ENCODE measurements at places on chromosomes 7 and 10.

DNA sequence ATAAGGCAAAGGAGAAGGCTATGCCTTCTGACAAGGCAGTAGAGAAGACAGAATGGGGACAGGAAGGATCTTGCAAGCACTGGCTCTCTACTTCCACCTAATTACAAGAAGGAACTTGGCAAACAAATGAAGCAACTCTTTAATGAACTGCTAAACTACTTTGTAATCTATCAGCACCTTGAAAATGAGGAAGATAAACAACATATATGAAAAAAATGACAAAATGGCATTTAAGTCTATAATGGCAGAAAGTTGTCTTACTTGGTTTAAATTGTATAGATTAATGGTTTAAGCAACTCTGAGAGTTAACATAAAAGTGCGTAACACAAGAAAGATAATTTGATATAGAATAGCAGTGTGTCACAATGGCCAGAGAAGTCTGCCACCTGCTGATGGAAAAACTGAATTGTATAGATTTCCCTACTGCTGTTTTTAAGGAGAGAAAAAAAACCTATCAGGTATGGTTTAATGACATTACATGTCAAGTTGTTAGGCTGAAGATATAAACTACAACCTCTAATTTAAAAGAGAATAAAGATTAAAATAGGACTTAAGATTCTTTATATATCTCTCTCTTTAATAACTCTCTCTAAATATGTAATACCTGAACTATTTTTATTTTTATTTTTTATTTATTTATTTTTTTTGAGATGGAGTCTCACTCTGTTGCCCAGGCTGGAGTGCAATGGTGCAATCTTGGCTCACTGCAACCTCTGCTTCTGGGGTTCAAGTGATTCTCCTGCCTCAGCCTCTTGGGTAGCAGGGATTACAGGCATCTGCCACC, 11.8 kb downstream of the NT5C3A start:
- H3K4me3 ChIP-seq = no peak overlapping the region
- DNase-seq = peak; percentile 44
- peaks cover 18% of the 10 kb centered on the region for H3K4me1 ChIP-seq
- no peak overlapping the region for H3K27ac ChIP-seq
- no peaks in the 10 kb centered on the region for H3K27me3 ChIP-seq
- no peaks in the 10 kb centered on the region for H3K36me3 ChIP-seq

DNA sequence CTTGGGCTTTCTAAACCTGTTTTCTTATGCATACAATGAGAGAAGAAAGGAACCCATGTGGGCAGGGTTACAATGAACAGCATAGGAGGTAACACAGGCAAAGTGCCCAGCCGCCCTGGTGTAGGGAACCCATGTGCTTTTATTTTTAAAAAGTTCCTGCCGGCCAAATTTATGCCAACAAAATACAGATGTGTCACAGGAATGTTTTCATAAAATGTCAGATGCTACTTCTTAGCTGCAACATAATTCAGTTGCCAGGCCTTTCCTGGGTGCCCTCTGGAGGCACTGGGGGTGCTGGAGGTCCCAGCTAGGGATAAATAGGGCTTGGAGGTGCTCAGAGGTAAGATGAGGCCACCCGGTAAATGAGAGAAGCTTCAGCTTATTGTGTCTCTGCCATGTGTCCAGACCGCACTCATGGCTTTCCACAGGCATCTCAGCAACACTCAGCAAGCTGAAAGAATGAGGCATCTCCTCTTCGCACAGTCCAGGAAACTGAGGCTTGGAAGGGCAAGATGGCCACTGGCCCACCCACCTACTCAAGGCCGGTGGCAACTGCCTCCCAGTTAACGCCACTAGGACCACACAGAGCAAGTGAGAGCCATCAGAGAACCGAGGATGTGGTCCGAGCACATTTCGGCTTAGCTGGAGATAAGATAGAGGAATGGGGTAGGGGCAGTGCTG, 58.3 kb downstream of the CPXM2 start:
- no peak overlapping the region for H3K27ac ChIP-seq
- H3K4me3 ChIP-seq = no peak overlapping the region
- no peaks in the 10 kb centered on the region for H3K27me3 ChIP-seq
- H3K4me1 ChIP-seq = no peaks in the 10 kb centered on the region
- H3K36me3 ChIP-seq = no peaks in the 10 kb centered on the region

DNA sequence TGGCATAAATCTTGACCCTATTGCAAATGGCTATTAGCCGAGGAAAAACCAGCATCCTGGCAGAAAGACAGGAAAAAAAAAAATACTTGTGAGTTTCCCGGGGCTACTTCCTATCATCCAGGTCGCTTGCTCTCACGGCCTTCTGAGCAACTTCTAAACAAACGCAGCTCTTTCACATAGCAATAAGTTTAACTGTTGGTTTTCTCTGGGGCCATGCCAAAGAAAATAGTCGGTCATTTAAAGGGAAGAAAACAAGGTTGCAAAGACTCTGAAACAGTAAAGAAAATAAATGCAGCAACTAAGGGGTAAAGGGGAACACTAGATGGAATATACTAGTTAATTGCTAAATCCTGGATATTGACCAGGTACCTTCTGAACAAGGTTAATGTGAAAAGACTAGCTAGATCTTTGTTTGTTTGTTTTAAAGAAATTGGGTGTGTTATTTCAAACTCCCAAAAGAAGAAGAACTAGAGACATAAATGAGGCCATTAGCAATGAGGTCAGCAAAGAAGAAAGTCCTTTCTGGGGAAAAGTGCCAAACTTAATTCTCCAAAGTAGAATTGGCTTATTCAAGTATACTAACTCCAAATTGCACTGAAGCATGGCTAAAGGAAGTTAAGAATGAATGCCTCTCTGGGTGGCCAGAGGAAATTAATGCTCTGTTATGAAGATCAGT, 54.2 kb downstream of the SLC39A12 start:
- no peaks in the 10 kb centered on the region for H3K27me3 ChIP-seq
- H3K36me3 ChIP-seq = no peaks in the 10 kb centered on the region
- no peak overlapping the region for H3K27ac ChIP-seq
- no peak for DNase-seq
- H3K4me1 ChIP-seq = no peaks in the 10 kb centered on the region

GRCh38 chr10:74305730-74306129, 154.7 kb downstream of the ADK start:
- H3K27me3 ChIP-seq = no peaks in the 10 kb centered on the region
- no peak overlapping the region for H3K4me3 ChIP-seq
- no peak overlapping the region for H3K27ac ChIP-seq
- no peaks in the 10 kb centered on the region for H3K36me3 ChIP-seq

DNA sequence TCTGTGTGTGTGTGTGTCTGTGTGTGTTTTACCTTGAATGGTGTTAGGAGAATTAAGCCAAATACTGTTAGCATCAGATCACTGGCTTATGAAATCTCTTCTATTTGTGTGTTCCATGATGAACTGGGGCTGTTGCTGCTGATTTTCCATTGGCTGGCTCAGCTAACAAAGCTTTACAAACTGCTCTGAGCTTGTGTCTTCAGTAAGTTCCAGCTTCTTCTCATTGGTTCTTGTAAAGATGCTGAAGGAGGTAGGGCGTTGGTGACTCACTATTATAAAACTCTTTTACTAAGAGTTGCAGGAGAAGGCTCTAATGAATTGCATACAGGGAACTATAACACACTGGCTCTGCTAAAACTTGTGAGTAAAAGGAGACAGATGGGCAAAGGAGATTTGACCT, 136.4 kb upstream of the PRKCQ start:
- no peak overlapping the region for H3K27ac ChIP-seq
- no peaks in the 10 kb centered on the region for H3K36me3 ChIP-seq
- no peaks in the 10 kb centered on the region for H3K4me1 ChIP-seq
- H3K4me3 ChIP-seq = no peak overlapping the region
- H3K27me3 ChIP-seq = no peaks in the 10 kb centered on the region
- DNase-seq = no peak

- H3K4me1 ChIP-seq = no peaks in the 10 kb centered on the region
- no peaks in the 10 kb centered on the region for H3K27me3 ChIP-seq
- no peak overlapping the region for H3K4me3 ChIP-seq
These were observed 34.6 kb upstream of the MALRD1 start for GRCh38 chr10:19014034-19014433.

- H3K4me3 ChIP-seq = no peak overlapping the region
- DNase-seq = no peak
- peak overlapping the region; percentile 73 for H3K27ac ChIP-seq
- no peaks in the 10 kb centered on the region for H3K27me3 ChIP-seq
- no peaks in the 10 kb centered on the region for H3K36me3 ChIP-seq
These were observed 2.0 kb upstream of the AOAH start for GRCh38 chr7:36726311-36726710.

GRCh38 chr7:18509481-18509880, 13.9 kb downstream of the HDAC9 start:
- H3K27me3 ChIP-seq = no peaks in the 10 kb centered on the region
- no peak overlapping the region for H3K4me3 ChIP-seq
- H3K36me3 ChIP-seq = no peaks in the 10 kb centered on the region
- H3K27ac ChIP-seq = no peak overlapping the region

GRCh38 chr7:159113056-159113455, 31.6 kb downstream of the VIPR2 start:
- H3K4me3 ChIP-seq = no peak overlapping the region
- H3K4me1 ChIP-seq = no peaks in the 10 kb centered on the region
- no peaks in the 10 kb centered on the region for H3K27me3 ChIP-seq
- H3K27ac ChIP-seq = no peak overlapping the region
- H3K36me3 ChIP-seq = no peaks in the 10 kb centered on the region
- no peak for DNase-seq

- H3K27ac ChIP-seq = no peak overlapping the region
- H3K27me3 ChIP-seq = no peaks in the 10 kb centered on the region
- peaks cover 7% of the 10 kb centered on the region for H3K4me1 ChIP-seq
These were observed 5.3 kb downstream of the EXOC4 start for GRCh38 chr7:133258174-133258573.

GRCh38 chr7:82294865-82295264, 148.7 kb downstream of the CACNA2D1 start:
- H3K36me3 ChIP-seq = no peaks in the 10 kb centered on the region
- H3K27ac ChIP-seq = no peak overlapping the region
- H3K4me3 ChIP-seq = no peak overlapping the region

DNA sequence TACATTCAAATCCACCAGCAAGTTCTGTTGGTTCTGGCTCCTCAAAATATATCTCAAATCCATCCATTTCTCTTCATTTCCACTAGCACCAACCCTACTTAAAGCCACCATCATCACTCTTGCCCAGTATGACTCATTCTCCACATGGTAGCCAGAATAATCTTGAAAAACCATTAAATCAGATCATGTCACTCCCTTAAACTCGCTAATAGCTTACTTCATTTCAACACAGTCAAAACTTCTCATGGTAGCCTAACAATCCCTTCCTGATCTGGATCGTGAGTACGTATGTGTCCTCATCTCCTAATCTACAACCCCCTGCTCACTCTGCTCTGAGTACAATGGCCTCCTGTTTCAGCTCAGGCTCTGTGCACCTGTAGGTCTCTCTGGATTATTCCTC, 8.7 kb downstream of the EPC1 start:
- peaks cover 77% of the 10 kb centered on the region for H3K4me1 ChIP-seq
- H3K27ac ChIP-seq = no peak overlapping the region
- H3K4me3 ChIP-seq = no peak overlapping the region
- no peaks in the 10 kb centered on the region for H3K36me3 ChIP-seq
- no peaks in the 10 kb centered on the region for H3K27me3 ChIP-seq

DNA sequence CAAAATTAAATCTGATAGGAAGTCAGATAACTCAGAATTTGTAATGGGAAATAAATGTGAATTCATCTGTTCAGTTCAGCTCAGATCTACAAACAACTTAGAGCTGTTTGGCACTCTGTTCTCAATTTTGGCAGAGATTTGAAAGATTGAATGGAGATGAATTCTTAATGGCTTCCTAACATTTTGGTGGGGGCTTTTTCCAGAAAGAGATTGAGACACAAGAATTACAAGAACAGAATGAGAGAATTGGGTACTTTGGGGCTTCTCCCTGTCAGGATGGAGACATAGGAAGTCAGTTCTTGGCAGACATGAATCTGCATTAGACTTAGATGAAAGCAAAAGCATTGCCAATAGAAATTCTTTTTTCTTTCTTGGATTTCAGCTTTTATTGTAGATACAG, 39.0 kb upstream of the PTPRZ1 start:
- H3K4me1 ChIP-seq = no peaks in the 10 kb centered on the region
- no peaks in the 10 kb centered on the region for H3K36me3 ChIP-seq
- no peak for DNase-seq
- no peaks in the 10 kb centered on the region for H3K27me3 ChIP-seq

GRCh38 chr7:90298145-90299038, 22.7 kb downstream of the FAM237B start:
- H3K27ac ChIP-seq = no peak overlapping the region
- no peak for DNase-seq
- no peaks in the 10 kb centered on the region for H3K36me3 ChIP-seq
- H3K4me1 ChIP-seq = no peaks in the 10 kb centered on the region
- H3K27me3 ChIP-seq = no peaks in the 10 kb centered on the region
- H3K4me3 ChIP-seq = no peak overlapping the region

DNA sequence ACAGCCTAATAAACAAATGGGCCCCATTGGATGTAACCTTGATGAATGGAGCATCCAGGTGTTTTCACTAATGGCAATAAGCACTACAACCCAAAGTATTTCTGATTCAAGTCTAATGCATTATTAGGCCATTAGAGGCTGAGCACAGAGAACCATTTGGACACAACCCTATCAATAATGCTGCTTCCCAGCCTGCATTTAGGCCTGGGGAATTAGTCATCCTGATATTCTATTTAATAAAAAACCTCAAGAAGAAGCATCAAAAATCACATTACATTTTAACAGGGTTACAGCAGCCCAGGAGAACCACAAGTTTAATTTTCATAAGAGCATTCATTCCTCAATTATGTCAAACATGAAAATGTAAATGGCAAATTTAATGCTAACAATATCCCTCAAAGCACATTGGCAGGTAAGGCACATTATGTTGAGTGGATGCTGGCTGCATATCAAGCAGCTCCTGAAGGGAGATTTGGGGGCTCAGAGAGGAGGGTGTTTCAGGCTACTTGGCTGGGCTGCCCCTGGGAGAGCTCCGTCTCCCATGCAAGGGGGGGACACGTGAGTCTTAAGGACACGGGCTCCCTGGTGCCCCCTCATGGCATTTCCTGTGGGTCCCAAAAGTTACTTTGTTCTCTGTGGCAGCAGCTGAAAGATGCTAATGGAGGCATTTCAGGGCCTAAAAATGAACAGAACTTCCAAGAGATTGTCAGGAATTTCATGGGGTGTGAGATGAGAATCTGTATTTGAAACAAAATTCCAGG, 143.4 kb downstream of the HERPUD2 start:
- H3K4me1 ChIP-seq = no peaks in the 10 kb centered on the region
- no peak overlapping the region for H3K27ac ChIP-seq
- H3K4me3 ChIP-seq = no peak overlapping the region
- DNase-seq = no peak
- H3K27me3 ChIP-seq = no peaks in the 10 kb centered on the region
- H3K36me3 ChIP-seq = no peaks in the 10 kb centered on the region

- peaks cover 7% of the 10 kb centered on the region for H3K4me1 ChIP-seq
- H3K27ac ChIP-seq = no peak overlapping the region
- no peak overlapping the region for H3K4me3 ChIP-seq
- DNase-seq = no peak
- no peaks in the 10 kb centered on the region for H3K27me3 ChIP-seq
These were observed 4.9 kb downstream of the ZNF277 start for GRCh38 chr7:112211348-112211907.

DNA sequence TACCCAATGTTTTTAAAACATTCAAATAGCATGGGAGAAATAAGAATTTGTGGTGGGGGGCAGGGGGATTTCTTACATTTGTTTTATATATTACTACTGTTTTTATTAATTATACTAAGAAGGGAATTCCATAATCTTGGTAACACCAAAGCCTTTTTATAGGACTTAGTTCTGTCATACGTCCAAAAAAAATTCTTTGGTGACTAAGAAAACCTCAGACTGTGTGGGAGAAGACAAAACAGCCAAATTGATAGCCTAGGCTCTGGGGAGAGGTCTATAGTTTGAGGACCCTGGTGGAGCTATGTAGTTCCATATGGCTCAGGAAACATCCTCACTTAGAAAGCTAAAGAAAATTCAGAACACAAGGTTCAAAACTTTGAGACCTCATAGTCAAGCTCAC, 23.4 kb downstream of the ACSM6 start:
- H3K36me3 ChIP-seq = no peaks in the 10 kb centered on the region
- H3K27ac ChIP-seq = no peak overlapping the region
- no peak for DNase-seq
- H3K27me3 ChIP-seq = no peaks in the 10 kb centered on the region
